Muscle of leg (tissue), 16 donors: ENCODE measurements at places on chromosomes 7 and 10. TPM values are rescaled to one million over a fixed set of nuclear protein-coding genes. Genes with fewer than 3 reads are reported as not detected.
A peak's percentile ranks its signal among the peaks of the same experiment; 100 is the strongest.

Gene ZRANB1
- total RNA-seq, result 24.7 TPM

Gene OR13A1
- not detected for total RNA-seq

- peak overlapping the region; percentile 71 for H3K27ac ChIP-seq
- no peaks in the 10 kb centered on the region for H3K27me3 ChIP-seq
- H3K4me3 ChIP-seq, result no peak overlapping the region
- H3K36me3 ChIP-seq, result no peaks in the 10 kb centered on the region
- H3K4me1 ChIP-seq, result peaks cover 7% of the 10 kb centered on the region
These were observed 63.6 kb upstream of the FZD8 start for GRCh38 chr10:35705671-35706070.

DNA sequence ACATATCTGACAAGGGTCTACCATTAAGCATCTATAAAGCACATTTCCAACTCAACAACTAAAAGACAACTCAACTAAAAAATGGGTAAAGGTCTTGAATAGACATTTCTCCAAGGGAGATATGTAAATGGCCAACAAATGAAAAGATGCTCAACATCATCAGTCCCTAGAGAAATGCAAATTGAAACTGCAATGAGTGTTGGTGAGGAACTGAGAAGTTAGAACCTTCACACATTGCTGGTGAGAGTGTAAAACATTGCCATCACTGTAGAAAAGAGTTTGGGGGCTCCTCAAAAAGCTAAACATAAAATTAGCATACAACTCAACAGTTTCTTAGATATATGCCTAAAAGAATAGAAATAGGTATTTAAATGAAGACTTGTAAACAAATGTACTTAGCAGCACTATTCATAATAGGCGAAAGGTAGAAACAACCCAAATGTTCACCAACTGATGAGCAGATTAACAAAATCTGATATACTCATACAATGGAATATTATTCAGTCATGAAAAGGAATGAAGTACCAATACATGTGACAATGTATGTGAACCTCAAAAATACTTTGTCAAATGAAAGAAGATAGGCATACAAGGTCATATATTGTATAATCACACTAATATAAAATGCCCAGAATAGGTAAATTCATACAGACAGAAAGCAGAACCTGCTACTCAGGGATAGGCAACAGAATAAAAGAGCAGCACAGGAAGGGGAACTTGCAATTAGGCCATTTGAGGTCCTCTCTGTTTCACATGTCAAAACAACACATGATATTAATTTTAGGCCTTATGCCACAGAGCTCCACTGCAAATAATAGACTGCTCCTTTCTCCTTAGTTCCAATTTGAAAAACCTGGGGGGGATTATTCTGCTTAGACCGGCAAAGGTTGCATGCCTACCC is 10.6 kb upstream of the LRRC72 start:
- H3K36me3 ChIP-seq, result no peaks in the 10 kb centered on the region
- H3K27me3 ChIP-seq, result no peaks in the 10 kb centered on the region
- no peak overlapping the region for H3K27ac ChIP-seq
- no peak overlapping the region for H3K4me3 ChIP-seq
- no peaks in the 10 kb centered on the region for H3K4me1 ChIP-seq
- no peak for DNase-seq
